ENCODE measurements at places on chromosomes 6 and 20. TPM values are rescaled to one million over a fixed set of nuclear protein-coding genes. Genes with fewer than 3 reads are reported as not detected.

DNA sequence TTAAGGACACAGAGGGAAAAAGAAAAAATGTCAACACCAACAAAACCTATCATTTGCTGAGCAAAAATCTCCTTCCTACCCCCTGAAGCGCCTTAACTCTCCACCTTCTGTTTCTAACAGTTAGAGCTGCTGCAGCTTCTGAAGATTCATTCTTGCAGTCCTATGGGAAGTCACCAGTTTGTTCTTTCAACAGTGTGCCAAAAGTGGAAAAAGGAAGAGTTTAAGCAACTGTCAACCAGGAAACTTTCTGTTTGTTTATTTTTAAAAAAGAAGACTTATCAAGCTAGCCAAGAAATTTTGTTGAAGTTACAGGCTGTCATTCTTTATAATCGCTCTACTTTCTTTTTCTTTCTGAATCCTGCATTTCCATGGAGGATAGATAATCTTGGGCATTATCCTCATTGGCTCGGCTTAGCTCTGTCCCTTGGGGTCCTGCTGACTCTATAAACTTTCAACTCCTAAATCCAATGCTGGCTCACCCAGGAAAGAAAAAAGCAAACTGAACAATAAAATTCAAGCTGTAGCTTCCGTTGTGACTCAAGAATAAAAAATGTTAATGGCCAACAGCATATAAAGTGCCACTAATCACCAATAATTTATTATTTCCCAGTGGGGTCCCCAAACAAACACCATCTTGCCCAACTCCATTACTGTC is 172.8 kb upstream of the CITED2 start:
- no peak for DNase-seq

DNA sequence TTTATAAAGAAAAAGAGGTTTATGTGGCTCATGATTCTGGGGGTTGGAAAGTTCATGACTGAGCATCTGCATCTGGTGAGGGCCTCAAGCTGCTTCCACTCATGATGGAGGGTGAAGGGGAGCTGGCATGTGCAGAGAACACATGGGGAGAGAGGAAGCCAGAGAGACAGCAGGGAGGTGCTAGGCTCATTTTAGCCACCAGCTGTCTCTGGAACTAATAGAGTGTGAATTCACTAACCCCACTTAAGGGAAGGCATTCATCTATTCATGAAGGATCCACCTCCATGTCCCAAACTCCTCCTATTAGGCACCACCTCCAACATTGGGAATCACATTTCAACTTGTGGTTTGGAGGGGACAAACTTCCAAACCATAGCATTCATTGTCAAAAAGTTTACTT is 137.3 kb upstream of the PMEPA1 start:
- no peak for DNase-seq

ZNFX1 gene
- polyA plus RNA-seq: 17.5 TPM

DSP gene
- 94.7 TPM for polyA plus RNA-seq

All from renal pelvis (tissue), 12 donors.